ENCODE measurements at places on chromosomes 3 and 15. TPM values are rescaled to one million over a fixed set of nuclear protein-coding genes. Genes with fewer than 3 reads are reported as not detected.

DNA sequence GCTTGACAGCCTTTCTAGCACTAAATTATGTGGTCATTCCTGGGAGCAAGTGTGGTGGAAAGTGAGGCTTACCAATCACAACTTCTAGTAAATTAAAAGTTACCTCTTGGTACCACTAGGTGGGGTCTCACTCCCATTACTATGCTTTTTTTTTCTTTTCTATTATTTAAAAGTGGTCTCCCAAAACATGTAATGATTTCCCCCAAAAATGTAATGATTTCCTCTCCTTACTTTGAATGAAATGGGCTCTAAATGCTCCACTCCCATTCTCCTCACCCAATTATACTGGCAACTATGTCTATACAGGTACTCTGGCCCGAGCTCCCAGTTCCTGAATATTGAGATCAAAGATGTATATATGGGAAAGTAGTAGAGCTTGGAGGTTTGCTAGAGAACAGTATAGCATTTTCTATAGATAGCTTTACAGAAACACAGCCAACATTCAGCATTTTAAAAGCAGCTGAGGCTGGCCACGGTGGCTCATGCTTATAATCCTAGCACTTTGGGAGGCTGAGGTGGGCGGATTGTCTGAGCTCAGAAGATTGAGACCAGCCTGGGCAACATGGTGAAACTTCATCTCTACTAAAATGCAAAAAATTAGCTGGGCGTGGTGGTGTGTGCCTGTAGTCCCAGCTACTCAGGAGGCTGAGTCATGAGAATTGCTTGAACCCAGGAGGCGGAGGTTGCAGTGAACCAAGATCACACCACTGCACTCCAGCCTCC, 70.9 kb downstream of the DCUN1D1 start:
- no peak for DNase-seq

GRCh38 chr3:185851046-185851445, 26.2 kb upstream of the IGF2BP2 start:
- DNase-seq: no peak

GRCh38 chr3:105101603-105102002, 265.1 kb upstream of the ALCAM start:
- DNase-seq: peak; percentile 16

Gene RYR3
- 7.9 TPM for polyA plus RNA-seq

Gene COL7A1
- 8.5 TPM for polyA plus RNA-seq

- no peak for DNase-seq
These were observed 23.2 kb downstream of the SHC4 start for GRCh38 chr15:48940508-48940907.
